ENCODE measurements at places on chromosomes 12 and 14.

GRCh38 chr12:8658346-8658745 is 4.3 kb downstream of the MFAP5 start:
- DNase-seq, result no peak

- DNase-seq, result peak; percentile 79
Observed at GRCh38 chr12:93098077-93098476, 169.0 kb upstream of the EEA1 start.

GRCh38 chr12:102163383-102163782 is 34.2 kb downstream of the PMCH start:
- no peak for DNase-seq

- DNase-seq, result no peak
Observed at GRCh38 chr12:47910486-47910885, 5.7 kb upstream of the VDR start.

DNA sequence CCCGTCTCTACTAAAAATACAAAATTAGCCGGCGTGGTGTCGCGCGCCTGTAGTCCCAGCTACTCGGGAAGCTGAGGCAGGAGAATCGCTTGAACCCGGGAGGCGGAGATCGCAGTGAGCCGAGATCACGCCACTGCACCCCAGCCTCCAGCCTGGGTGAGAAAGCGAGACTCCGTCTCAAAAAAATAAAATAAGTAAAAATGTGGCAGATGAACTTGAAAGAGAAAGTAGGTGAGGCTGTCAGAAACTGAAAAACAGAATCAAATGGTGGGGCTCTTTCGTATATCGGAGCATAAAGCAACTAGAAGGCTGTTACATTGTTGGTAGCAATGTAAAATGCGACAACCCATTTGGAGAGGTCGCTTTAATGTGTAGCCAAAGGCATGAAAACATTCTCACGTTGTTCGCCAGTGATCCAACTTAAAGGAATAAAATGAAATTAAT is 767 bp upstream of the CCNT1 start:
- DNase-seq, result peak; percentile 31

DNA sequence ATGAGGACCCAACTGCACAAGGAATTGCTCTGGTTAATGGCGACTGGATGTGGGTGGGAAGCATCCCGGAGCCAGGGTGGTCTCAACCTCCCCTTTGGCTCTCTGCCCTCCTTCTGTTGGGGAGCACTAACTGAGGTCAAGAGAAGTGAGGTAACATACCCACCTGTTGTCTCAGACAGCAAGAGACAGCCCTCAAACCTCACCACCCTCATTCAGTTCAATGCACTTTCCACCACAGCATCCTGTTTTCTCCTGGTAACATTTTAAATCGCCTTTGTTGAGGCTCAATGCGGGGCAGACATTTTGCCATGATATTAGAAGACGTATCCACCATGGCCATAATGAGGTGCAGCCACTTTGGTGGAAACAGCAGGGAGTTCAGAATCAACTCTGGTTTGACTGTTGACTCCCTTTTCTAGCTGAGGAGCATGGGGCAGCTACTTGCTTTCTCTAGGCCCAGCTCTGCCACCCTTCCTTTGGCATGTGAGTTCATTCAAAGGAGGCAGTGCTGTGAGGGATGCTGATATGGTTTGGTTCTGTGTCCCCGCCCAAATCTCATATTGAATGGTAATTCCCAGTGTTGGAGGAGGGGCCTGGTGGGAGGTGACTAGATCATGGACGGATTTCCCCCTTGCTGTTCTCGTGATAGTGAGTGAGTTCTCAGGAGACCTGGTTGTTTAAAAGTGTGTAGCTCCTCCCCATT is 338.6 kb downstream of the PCNX1 start:
- no peak for DNase-seq

- DNase-seq, result peak; percentile 99
Observed at GRCh38 chr12:110966081-110966760, 45.8 kb upstream of the MYL2 start.

- no peak for DNase-seq
Observed at GRCh38 chr14:23435543-23436326, at the start of gene MYH7. MYH7 (minus strand) TSS chr14:23435660; CDS start chr14:23433732, 1,928 bp downstream.

DNA sequence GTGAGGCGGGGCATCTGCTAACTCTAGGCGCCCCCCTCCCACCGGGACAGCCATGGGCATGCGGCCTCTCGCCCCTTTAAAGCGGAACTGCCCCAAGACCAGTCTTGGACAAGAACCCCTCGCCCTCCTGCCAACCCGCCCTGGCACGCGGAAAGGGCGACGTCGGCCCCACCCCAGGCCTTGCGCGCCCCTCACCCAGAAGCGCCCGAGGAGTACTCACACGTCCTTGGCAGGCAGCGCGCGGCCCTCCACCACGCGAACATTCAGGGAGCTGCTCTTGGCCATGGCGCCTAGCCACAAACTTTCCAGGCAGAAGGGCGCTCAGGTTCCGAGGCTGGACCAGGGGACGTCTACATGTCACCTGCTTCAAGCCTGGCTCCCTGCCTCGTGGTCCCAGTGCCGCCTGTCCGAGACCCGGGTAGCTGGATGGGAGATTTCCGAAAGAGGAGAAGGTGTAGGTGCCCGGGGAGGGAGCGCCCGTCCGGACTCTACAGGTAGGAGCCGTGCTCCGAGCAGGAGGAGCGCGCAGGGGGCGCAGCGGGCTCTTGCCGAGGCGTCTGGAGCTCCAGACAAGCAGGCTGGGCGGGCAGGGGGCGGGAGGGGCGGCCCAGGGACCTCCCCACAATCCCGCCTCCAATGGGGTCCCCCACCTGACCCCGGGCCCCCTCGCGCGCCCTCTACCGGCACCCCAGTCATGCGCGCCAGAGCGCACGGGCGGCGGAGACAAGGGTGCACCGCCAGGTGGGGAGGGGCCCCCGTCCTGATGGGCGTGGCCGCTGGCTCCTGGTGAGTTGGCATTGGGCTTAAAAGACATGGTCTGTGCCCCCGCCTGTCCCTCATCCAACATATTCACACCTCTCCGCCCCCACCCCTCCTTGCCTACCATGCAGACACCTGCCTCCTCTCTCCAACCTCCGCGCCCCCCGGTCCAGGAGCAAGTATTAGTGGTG is at the start of gene RASAL1:
TSS of gene RASAL1 (minus strand) at position 584 of the 950 bp plus-strand sequence. CDS start at position 285, 299 bp downstream.
- DNase-seq, result peak; percentile 81

DNA sequence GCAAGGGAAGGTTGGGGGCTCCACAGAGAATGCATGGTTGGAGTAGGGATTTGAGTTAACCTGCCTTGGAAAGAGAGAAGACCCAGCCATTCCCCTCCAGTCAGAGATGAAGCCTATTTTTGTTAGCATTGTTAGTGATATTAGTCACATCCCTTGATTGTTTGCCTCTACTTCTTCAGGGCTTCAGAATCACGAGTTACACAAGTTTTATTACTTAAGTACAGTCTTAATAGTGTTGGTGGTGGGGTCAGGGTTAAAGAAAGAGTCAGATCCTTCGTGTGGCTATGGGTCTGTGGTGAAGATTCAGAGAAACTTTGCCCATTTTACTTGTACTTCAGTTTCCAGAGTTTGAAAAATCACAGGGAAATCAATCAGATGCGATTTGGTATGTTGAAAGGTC is 363.1 kb downstream of the LRIG3 start:
- no peak for DNase-seq

DNA sequence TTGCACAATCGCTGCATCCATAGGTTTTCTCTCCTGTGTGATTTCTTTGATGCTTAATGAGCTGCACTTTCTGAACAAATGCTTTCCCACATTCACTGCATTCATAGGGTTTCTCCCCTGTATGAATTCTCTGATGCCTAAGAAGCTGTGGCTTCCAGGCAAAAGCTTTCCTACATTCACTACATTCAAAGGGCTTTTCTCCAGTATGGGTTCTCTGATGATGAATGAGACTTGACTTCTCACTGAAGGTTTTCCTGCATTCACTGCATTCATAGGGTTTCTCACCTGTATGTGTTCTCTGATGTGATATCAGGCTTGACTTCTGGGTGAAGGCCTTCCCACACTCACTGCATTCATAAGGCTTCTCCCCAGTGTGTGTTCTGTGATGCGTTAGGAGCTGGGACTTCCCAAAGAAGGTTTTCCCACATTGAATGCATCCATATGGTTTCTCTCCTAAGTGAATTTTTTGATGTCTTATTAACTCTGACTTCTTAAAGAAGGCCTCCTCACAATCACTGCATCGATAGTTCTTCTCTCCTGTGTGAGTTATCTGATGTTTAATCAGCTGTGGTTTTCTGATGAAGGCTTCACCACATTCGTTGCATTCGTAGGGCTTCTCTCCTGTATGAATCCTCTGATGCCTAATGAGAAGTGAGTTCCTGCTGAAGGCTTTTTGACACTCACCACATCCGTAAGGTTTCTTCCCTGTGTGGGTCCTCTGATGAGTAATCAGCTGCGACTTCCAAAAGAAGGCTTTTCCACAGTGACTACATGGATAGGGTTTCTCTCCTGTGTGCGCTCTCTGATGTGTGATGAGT is 30.3 kb downstream of the ZNF605 start:
- no peak for DNase-seq

GRCh38 chr14:96197969-96198368 is 6.7 kb upstream of the BDKRB2 start:
- no peak for DNase-seq

GRCh38 chr14:91845652-91846051 is 21.7 kb downstream of the TC2N start:
- no peak for DNase-seq

- no peak for DNase-seq
Observed at GRCh38 chr12:84607170-84607819, 305.3 kb downstream of the SLC6A15 start.

- no peak for DNase-seq
Observed at GRCh38 chr14:98961191-98961590, 310.8 kb downstream of the BCL11B start.

GRCh38 chr12:116697305-116697704 is 40.6 kb downstream of the SPRING1 start:
- peak; percentile 75 for DNase-seq

GRCh38 chr14:51095854-51096823 is 1.2 kb upstream of the TRIM9 start:
- DNase-seq, result peak; percentile 54

DNA sequence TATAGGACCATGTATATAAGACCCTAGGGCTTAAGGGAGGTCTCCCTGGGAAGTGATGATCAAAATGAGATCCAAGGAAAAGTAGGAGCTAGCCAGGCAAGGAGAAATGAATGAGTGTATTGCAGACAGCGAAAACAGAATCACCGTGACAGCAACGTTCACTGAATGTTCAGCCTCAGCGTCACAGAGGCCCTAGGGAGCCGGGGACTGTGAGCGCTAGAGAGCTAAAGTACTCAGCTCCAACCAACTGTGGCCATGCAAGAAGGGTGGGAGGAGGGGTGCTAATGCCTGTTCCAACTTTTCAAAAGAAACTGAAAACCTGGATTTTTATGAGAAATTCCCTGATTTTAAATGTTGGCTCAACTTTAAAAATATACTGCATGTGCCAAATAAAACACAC is 105.5 kb upstream of the CCND2 start:
- no peak for DNase-seq

DNA sequence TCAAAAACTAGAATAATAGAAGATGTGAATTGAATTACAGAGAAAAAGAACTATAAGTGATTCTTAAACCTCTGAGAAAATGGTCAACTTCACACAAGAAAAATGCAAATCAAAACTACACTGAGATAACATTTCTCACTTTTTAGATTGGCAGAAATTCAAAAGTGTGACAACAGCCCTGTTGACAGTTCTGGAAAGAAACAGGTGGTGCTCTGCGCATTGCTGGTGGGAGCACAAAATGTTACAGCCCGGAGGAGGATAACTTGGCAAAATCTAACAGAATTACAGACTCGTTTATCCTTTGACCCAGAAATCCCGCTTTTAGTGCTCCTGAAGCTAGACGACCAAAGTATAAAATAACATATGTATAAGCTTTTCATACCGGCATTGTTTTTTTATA is 222.5 kb upstream of the CNTN1 start:
- DNase-seq, result no peak

GRCh38 chr12:11758510-11759493 is 109.3 kb downstream of the ETV6 start:
- peak; percentile 36 for DNase-seq

- no peak for DNase-seq
Observed at GRCh38 chr12:56103066-56103711, 1.2 kb upstream of the PA2G4 start.

DNA sequence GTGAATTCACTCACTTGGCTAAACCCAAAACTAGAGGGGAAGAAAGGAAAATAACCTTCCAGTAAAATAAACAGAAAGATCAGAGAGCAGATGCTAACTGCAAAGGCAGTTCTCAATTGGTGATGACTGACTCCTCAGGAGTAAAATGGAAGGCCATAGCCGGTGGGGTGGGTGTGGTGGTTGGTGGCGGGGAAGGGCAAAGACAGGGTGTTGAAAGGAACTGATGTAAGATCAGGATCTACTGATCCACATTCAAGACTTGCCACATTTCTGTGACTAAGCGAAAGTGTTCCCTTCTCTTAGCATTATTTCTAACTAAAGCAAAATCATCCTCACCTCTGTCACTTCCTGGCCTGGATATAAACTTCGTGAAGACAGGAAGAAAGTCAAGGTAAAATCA is 26.3 kb upstream of the TC2N start:
- no peak for DNase-seq

- DNase-seq, result no peak
Observed at GRCh38 chr14:75723716-75724115, 62.7 kb downstream of the TTLL5 start.

GRCh38 chr12:122480753-122481152 is 20.0 kb downstream of the ZCCHC8 start:
- DNase-seq, result no peak

DNA sequence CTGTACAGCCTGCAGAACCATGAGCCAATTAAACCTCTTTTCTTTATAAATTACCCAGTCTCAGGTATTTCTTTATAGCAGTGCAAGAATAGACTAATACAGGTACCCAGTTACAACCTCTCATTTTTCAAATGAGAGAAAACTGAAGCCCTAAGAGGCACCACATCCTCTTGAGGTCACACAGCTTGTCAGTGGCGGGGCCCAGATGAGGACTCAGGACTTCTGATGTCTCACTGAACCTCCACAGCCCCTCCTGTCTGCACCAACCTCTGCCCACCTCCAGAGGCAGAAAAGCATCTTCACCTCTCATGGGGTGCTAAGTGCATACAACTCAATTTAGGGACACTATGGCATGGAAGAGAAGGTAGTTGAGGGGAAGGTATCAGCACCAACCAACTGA is 120.7 kb downstream of the CRACR2A start:
- DNase-seq, result peak; percentile 32

DNA sequence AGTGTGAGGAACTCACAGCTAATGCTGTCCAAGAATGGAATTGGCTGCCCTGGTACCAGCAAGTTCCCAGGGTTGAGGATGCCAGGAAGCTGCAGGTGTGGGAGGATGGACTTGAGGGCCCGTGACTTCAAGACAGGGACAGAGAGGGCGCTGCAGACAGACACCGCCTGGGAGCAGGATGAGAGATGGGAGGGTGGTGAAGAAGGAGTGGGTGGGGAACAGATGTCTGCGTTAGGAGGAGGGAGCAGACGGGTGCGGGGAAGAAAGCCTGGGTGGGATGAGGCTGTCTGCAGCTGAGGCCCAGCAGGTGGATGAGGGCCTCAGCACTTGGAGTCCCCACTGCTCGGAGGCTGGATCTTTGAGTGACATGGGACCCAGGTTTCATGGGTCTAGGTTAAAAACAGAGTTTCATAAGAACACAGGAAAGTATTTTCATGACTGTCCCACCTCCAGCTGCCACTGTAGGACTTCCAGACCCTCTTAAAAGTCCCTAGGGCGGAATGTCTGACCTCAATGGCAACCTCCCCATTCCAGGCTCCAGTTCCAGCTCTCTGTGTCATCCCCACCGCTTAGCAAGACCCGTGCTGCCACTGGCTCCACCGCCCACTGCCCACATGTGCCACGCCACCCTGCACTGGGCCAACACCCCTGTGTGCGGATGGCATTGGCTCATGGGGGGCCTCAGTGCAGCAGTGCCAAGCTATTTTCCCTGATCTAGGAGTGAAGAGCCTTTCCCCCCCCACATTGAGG is 70.3 kb upstream of the SCN8A start:
- peak; percentile 89 for DNase-seq

- no peak for DNase-seq
Observed at GRCh38 chr14:61343991-61344405, 22.6 kb downstream of the PRKCH start.

Measured in NCI-H82 (cell line).